ENCODE measurements at places on chromosomes 2 and 18.

- no peak for DNase-seq
Measured at GRCh38 chr18:60022671-60023276, 123.0 kb downstream of the PMAIP1 start.

DNA sequence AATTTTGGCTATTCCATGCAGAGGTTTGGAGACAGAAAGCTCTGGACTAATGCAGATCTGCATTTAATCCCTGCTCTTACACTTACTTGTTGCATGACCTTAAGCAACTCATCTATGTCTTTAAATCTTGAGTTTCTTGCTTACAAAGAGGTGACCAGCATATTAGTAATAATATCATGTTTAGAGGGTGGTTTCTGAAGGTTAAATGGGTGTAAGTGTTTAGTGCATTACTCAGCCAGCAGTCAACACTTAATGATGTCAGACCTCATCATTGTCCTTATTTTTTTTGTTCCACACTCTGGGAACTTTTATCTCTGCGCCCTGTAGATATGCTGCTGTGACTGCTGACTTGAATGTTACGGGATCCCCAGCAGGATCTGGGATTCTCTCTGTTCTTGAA, 1.7 kb downstream of the IL1RL1 start:
- DNase-seq: peak; percentile 84

GRCh38 chr2:239714116-239714515, 311.0 kb downstream of the NDUFA10 start:
- no peak for DNase-seq

- peak; percentile 70 for DNase-seq
Measured at GRCh38 chr2:71923887-71924533, 223.7 kb downstream of the CYP26B1 start.

- no peak for DNase-seq
Measured at GRCh38 chr2:112834396-112835037, 2.1 kb downstream of the IL1B start.

DNA sequence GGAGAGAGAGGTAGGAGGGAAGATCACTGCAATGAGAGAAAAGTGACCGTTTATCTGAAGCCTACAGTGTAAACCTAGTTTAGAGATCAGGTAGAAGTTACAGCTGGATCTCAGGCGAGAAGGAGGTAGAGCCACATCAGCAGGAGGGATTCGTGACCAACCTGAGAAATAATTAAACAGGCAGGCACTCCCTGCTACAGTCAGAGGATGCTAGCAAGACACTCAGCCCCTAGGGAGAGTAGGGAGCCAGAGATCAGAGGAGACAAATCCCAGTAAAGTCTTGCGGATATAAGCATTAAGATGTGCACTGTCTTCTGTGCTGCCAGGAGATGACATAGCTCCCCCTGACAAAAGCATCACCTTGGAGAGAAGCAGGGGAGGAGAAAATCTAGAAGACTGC, 629.1 kb upstream of the SLC39A10 start:
- DNase-seq: no peak

- no peak for DNase-seq
Measured at GRCh38 chr18:58338141-58338540, 290.8 kb downstream of the ALPK2 start.

DNA sequence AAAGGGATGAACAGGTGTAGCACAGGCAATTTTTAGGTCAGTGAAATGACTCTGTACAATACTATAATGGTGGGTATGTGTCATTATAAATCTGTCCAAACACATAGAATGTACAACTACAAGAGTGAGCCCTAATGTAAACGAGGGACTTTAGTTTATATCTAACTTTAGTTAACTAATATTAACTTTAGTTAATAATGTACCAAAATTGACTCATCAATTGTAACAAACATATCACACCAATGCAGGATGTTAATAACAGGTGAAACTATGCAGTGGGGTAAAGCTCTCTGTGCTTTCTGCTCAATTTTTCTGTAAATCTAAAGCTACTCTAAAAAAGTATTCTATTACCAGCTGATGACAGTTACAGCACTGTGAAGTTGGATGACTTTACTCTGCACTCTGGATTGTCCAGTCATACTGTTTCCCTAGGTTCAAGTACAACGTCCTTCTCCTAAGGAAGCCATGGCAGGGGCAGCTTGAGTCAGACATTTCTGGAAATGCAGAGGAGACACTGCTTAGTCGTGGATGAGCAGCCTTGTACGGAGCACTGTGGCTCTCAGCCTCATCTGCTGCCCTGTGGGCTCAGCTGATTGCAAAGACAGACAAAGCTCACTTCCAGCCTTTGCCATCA, 26.1 kb downstream of the TGFA start:
- DNase-seq: peak; percentile 18

GRCh38 chr2:188664416-188664815, 309.8 kb upstream of the COL3A1 start:
- no peak for DNase-seq

- no peak for DNase-seq
Measured at GRCh38 chr2:10541081-10541480, 93.0 kb upstream of the ODC1 start.

DNA sequence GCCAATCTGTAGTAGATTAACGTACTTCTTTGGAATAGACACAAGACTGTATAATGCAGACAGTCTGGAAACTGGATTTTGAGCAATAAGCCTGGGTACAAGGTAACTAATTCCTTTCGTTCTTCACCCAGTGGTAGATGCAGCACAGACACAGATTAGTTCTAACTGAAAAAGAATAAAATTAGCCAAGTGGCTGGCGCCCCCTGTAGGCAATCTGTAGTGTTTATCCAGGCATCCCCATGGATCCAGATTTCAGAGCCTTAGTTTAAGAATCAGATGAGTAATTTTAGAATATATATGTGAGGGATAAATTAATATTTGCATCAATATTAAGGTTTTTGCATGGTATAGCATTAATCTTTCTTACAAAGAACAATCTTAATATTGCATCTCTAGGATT, 563.9 kb downstream of the DCC start:
- DNase-seq: peak; percentile 58

DNA sequence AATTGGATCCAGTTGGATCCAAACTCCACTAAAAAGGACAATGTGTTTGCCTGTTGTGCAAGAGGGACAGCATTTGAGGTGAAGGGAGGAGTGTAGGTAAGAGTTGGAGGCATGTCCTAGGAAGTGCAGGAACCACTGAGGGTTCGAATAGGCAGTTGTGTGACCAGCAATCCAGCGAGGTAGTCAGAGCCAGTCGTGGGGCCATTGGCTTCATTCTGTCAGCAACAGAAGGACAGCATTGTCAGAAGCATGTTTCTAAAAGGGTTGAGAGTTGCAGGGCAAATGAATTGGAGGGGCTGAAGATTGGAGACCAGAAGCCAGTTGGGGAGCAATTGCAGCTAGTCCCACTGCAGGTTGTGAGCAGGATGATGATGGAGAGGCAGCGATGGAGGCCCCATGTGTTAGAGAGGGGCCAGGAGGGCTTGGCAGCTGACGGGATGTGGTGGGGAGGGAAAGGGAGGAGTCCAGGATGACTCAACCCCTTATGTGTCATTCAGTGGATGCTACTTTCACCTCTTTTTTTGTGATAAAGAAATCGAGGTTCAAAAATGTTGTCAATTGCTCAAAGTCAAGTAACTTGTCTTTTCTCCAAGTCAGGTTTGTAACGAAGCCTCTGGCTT, 96.7 kb upstream of the SIX3 start:
- DNase-seq: peak; percentile 18

DNA sequence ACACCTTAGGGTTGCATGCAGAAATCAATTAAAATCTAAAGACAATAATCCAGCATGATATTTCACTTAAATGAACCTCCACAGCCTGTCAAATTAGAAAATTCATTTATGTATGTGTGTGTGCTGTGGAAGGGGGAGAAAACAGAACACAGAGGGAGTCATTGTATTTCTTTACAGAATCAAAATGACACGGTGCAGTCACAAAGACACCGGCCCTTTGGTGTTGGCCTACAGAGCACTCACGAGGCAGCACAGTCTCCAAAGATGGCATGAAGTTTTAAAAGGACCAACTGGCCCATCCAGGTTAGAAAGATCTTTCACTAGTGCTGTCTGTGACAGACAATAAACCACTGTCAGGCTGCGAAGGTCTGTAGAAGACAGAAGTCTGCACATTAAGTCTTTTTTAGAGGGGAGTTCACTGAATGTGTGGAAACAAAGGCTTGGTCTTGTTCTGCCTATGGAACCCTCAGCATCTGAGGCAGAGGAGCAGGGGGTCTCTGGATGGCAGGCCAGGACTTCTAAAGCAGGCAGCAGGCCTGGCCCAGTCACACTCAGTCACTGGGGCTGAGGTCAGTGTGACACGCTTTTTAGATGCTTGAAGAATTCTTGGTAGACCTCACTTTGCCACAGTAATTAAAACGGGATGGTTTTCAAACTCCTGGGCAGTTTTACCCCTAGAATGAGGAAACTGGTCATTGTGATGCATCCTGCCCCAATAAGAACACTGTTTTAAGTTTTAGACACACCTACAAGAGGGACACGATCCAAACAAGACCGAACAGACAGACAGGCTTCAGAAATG, 184.9 kb downstream of the AFF3 start:
- no peak for DNase-seq

DNA sequence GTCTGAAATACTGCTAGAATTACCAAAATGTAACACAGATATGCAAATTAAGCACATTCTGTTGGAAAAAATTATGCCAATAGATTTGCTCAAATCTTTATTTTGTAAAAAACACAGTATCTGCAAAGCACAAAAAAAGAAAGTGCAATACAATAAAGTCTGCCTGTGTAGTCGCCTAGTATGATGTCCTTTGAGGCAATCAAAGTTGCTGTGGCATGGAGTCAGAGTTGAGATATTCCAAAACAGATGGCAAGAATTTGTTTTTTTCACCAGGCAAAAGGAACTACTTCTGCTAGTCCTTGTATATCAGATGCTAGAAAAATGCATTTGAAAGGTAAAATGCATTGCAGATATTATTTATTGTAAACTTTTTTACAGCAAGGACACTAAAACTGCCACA, 531.3 kb upstream of the TMEFF2 start:
- DNase-seq: no peak

- DNase-seq: no peak
Measured at GRCh38 chr2:224569654-224570053, 15.5 kb downstream of the CUL3 start.

GRCh38 chr2:221467610-221468009, 104.5 kb downstream of the EPHA4 start:
- no peak for DNase-seq

GRCh38 chr18:7002107-7002506, 115.5 kb downstream of the LAMA1 start:
- no peak for DNase-seq

GRCh38 chr2:72114693-72115051, 33.0 kb downstream of the CYP26B1 start:
- no peak for DNase-seq

GRCh38 chr2:10933700-10934225, 22.0 kb downstream of the KCNF1 start:
- DNase-seq: no peak

DNA sequence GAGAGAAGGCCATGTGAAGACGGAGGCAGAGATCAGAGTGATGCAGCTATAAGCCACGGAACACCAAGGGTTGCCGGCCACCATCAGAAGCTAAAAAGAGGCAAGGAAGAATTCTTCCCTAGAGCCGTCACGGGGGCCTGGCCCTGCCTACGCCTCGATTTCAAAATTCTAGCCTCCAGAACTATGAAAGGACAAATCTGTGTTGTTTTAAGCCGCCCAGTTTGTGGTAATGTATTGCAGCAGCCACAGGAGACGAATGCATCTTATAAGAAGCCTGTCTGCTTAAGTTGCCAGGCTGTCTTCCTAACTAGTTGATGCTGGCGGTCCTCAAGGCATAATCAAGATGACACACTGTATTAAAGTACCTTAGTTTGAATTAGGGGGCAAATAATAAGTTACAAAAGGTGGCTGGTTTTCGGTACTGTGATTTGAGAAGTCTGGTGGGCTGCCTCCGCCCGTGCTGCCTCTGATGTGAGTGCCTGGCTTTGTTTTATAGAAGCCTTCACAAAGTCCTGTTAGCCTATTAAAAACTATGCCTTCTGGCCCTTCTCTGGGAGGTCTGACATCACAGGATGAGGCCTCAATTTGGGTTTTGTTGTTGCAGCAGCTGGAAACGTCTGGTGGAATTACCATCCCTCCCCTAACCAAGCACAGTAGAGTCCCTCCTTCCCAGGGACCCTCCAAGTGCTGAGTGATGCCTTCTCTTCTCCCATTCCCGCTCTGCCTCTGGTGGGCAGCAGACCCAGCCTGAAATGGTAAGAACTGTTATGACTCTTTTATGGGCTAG, 53.6 kb downstream of the SRD5A2 start:
- DNase-seq: no peak

DNA sequence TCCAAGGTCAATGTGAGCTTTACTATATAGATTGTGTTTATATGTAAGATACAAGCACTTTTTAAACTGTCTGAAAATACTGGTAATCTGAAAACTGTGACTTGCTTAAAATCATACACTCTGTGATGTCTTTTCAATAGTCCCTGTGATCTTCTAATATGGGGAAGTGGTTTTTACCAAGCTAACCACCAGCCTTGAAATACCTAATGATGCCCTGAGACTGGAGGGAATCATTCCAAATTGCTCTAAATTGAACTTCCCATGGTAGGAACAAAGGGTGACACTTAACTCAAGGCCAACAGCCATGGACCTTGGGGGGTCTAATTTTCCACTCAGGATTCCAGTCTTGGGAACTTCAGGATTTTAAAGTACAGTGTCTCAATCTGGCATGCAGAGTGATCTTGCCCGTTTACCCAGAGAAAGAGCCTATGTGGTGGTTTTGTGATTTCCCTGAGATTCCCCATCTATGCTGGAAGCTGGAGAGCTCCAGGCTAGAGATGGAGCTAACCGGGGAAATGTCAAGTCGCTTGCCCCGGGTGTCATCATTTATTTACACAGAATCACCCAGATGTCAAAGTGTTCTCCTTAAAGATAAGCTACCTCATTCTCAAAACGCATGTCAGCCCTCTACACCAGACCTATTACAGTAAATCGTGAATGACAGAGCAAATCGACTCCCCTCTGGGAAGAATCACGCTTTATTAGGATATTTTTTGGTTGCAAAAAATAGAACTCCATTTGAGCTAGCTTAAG, 198.5 kb downstream of the SP3 start:
- DNase-seq: no peak

- DNase-seq: no peak
Measured at GRCh38 chr2:197925204-197925603, 120.8 kb downstream of the PLCL1 start.

- no peak for DNase-seq
Measured at GRCh38 chr18:74806073-74806472, 208.4 kb downstream of the ZNF407 start.

GRCh38 chr2:105399207-105399861, 483 bp upstream of the FHL2 start:
- DNase-seq: peak; percentile 88

- DNase-seq: no peak
Measured at GRCh38 chr2:59217360-59217759, 976.2 kb upstream of the FANCL start.

DNA sequence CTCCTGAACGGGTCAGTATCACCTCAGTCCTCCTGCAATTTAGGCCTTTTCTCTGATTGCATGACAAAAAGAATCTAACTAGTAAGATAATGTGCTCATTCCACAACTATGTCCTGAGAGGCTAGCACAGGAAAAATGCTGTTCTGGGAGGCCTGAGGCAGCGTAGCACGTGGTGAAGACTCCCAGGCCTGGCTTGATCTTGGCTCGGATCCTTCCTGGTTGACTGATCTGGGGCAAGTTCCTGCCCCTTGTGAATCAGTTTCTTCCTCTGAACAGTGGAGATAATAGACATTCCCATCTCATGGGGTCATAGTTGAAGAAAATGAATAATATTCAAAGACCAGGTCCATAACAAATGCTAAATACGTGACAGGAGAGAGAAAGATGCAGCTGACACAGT, 12.3 kb downstream of the FBLN7 start:
- DNase-seq: no peak

Measured in RKO (cell line).